Smooth muscle cell of the brain vasculature (primary cell): ENCODE measurements at places on chromosomes 6 and 20.

DNA sequence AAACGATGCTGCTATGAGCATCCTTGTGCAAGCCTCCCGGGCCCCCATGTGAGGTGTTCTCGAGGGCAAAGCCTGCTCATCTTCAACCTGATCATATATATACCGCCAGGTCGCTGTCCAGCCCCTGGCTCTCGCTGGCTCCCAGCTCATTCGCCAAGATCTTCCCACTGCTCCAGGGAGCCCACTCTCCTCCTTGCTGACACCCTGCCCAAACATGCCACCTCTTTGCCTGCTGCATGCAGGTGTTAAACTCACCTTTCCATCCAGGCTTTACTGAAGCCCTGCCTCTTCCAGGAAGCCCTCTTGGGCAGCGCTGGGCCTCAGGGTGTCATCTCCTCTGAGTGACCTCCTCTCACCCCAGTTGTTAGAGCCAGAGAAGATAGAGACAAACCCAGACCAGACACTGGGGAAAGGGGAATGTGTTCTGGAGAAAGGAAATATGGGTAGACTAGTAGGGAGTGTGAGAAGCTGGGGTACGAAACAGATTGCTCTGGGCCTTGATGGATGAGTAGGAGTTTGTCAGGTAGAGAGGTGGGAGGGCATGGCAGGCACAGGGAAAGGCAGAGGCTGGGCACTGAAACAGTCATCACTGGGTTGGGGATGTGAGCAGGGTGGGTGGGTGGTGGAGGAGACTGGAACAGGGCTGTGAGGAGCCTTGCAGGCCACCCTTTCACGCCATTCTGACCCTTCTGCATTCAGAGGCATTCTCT is 1.2 kb upstream of the DLGAP4 start:
- DNase-seq = no peak

DNA sequence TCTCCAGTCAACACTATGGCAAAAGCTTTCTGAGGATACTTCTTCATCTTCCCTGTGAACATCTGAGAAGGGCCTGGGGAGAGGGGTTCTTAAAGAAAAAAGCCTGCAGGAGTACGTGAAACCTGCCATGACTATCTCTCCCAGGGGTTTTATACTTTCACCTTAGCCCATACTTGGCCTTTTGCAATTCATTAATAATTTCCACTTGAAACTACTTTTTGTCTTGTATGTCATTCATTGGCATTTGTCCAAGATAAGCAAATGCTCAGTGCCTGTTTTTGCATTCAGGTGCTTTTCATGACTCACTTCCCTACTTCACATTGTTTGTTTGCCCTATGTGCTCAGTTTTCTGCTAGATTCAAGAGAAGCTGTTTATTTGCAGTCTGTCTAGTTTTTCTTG is 580.3 kb upstream of the GJE1 start:
- DNase-seq = peak; percentile 87

- DNase-seq = no peak
These were observed 9.5 kb upstream of the RAMACL start for GRCh38 chr6:166595949-166596348.

GRCh38 chr6:127332383-127332961 is 10.9 kb downstream of the ECHDC1 start:
- no peak for DNase-seq

DNA sequence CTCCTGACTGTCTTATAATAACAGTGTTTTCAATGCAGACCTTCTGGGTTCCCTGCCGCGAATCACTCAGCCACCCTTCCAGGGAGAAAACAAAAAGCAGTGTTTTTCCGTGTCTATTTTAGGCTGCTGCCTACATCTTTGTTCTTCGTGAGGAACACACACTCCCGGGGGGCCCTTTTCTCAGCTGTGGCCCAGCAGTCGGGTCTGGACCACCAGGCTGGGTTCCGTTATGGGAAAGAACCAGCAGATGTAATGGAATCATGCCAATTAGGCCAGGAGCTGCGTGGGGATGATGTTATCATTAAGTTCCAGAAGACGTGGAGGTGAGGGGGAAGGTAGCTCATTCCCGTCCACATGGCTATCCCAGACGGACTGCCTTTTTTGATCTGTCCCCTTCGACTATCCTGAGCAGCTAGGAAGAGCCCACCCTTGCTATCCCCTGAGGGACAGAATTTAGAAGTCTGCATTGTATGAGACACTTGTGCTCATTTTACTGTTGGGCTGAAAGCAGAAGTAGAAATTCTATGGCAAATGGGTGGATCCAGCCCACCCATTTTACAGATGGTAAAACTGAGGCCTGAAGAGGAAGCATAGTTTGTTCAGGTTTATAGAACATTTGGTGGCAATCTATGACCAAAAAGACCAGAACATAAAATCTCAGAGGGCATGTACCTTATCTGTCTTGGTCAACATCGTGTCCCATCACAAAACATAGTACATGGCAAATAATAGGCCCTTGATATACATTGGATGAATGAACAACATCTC is 54.5 kb downstream of the KCNB1 start:
- peak; percentile 82 for DNase-seq

GRCh38 chr6:165574220-165575157 is 88.6 kb downstream of the PDE10A start:
- DNase-seq = no peak

DNA sequence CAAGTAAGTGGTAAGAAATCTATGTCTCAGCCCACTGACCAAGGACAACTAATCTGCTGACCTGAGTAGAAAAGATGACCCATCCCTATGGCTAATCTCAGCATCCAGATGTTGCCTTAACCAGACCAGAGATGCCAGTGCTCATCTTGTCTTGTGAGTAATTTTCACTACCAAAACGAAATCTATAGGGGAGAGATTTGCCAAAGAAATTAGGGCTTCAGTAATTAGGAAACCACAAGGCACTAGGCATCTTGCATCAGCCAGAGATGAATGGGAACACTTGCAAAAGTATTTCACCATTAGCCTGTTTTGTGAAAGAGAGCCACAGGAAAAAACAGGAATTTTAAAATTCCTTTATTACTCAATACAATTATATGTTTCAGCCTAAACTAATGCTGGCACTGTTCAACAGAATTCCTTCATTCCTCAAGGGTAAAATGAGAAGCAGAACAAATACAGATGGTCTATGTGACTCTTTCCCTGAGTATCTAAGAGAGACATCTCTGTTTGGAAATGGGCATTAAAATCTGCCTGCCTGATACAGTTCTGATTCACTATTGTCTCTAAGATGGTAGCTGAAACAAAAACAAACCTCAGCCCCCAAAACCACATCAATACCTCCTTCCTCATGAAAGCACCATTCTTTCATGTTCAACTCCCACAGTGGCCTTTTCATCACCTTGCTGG is 87.8 kb downstream of the GMDS start:
- no peak for DNase-seq

DNA sequence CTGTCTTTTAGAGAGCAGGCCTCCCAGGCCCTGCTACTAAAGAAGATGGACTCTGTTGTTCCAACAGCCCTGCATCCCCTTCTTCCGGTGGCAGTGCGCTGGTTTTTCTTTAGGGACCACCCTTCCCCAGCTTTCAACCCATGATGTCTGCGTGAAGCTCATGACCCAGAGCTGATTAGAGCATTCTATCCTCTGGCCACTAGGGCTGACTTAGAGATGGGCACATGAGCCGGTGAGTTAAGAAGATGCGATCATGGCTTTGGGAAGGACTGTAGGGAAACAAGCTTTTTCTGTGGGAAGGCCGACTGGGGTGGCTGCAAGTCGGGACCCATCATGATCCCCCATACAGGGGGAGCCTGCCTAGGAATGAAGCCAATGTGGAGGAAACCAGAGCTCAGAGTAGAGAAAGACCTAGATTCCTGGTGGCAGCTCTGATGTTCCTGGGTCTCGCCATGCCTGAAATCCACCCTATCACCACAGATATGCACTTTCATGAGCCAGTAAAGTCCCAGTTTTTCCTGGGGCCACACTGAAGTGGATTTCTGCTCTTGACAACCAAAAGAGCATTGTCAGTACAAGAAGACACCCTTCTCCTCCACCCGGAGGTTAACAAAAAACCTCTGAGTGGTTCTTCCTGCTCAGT is 29.1 kb upstream of the STX16 start:
- DNase-seq = no peak

GRCh38 chr20:1345030-1345755 is 16.3 kb upstream of the SDCBP2 start:
- DNase-seq = no peak

- no peak for DNase-seq
These were observed 4.1 kb downstream of the HLA-B start for GRCh38 chr6:31352683-31353383.

DNA sequence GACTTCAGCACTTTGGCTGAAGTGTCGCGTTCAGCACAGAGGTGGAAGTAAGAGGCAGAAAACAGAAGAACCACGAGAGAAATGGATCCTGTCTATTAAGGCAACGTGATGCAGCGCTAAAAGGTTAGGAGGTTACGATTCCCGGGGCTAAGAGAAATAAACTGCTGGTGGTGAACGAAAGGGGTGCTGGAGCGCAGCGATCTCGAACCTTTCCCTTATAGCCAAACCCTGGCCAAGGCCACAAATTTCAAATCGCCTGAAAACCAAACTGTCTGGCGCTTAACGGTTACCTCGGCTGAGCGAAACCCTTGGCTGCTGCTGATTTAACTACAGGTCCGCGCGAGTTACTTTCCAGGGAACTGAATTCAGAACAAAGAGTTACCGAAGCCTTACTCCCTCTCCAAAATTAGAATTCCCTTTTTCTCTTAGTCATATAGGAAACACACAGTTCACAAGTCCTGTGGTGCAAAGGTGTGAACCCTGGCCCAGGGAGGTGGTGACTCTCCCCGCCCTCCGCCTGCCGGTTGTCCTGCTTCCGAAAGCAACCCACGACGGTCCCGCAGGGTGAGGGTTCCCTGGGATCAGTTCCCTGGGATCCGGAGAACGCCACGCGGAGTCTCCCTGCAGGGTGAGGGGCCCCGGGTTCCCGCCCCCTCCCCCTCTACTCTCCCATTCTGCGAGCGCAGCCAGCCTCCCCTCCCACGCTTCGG is 1.3 kb upstream of the SLC35D3 start:
- no peak for DNase-seq

GRCh38 chr20:57450419-57450818 is 59.2 kb downstream of the RBM38 start:
- no peak for DNase-seq

DNA sequence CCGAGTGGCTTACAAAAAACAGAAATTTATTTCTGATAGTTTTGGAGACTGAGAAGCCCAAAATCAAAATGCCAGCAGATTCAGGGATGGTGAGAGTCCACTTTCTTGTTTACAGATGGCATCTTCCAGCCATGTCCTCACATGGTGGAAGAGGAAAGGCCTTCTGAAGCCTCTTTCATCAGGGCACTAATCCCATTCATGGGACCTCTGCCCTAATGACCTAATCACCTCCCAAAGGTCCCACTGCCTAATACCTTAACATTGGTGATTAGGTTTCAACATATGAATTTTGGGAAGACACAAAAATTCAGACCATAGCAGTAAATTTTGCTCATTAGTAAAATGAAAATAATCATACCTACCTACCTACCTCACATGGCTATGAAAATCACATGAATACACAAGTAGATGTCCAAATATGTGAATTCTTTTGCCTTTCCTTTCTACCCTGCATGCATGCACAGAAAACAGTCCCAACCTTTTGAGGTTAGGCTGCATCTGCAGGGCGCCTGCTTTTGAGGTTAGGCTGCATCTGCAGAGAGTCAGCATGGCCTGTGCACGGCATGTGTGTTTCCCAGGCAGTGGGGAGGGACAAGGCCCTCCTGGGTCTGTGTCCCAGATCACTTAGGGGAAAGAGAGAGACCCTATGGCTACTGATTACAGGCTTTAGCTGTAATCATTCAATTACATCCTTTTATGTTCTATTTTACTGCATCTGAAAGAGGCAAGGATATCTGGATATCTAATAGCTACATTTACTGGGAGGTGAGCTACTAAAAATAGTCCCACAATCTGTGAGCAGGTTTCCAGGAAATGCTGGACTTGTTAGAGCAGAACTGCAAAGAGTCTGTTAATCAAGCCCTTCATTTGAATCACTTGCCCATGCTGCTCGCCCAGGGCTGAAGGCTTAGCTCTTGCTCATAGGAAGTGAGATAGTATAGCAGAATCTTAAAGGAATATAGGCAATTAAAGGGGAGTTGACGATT is 497.7 kb upstream of the MARCKS start:
- no peak for DNase-seq

DNA sequence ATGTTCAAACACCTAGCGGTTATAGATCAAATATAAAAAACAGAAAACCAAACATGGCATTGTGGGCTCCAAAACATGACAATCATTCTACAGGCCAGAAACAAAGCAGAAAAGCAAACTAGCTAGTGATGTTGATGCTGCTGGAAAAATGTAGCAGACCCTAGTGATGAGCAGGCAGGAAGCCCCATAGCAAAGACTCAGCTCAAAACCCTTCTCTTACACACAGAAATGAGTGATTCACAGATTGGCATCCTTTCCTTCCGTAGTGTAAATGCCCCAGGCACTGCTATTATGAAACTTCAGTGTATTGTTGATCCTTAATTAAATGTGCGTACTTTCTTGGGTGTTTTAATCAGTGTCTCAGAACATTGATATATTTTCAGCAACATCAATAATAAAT is 425.1 kb downstream of the UTRN start:
- no peak for DNase-seq

DNA sequence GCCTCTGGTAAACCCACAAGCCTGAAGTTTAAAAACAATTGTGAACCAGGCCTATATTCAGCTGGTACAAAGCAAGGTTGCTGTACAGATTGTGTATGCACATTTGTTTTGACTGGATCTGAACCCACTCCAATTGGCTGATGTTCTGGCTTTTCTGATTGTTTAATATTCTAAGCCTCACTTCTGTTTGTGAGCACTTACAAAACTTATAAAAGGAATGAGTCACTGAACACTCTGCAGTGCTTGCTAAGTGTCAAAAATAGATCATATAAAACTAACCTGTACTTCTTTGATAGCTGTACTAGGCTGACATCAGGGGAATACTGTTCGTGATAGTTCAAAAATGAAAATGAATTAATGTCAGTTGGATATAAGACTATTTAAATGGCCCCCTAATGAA is 12.1 kb downstream of the COL21A1 start:
- DNase-seq = no peak

DNA sequence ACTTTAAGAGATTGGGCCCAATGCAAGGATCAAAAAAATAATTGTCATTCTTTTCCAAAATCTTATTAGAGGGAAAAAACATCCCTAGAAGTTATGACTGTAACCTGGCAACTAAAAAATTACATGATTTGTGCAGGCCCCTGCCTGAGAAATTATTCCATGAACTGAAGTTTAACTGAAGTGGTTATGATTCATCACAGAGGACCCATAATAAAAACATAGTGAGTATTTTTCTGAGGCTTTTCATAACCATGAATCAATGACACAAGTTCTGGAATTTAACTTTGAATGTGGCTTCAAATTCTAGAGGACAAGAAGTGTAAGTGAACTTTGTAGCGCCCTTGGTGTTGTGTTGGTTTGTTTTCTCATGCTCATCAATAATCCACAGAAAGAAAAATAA is 31.1 kb upstream of the CARMIL1 start:
- DNase-seq = peak; percentile 35

GRCh38 chr6:35603326-35604202 is 85.2 kb downstream of the FKBP5 start:
- DNase-seq = no peak

DNA sequence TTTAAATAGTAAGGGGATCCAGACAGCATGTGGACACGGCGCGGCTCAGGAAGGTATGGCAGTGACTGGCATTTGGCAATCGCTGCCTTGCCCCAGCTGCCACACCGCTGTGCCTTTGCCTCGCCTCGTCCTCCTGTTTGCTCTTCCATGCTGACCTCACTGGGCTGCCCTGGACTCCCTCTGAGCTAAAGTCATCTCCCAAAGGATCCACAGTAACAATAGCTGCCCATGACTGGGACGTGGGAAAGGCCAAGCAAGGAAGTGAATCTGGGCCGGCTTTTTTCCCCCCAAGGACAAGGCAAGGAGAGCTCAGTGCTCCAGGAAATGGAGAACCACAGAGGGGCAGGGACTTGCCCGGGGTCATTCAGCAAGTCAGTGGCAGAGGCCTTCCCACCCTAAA is 48.1 kb downstream of the JPH2 start:
- DNase-seq = no peak
